AG04449 (cell line): ENCODE measurements at places on chromosomes 1 and 21.

GRCh38 chr1:109198745-109199144 lies 15.0 kb upstream of the SARS1 start:
- no peak for DNase-seq

DNA sequence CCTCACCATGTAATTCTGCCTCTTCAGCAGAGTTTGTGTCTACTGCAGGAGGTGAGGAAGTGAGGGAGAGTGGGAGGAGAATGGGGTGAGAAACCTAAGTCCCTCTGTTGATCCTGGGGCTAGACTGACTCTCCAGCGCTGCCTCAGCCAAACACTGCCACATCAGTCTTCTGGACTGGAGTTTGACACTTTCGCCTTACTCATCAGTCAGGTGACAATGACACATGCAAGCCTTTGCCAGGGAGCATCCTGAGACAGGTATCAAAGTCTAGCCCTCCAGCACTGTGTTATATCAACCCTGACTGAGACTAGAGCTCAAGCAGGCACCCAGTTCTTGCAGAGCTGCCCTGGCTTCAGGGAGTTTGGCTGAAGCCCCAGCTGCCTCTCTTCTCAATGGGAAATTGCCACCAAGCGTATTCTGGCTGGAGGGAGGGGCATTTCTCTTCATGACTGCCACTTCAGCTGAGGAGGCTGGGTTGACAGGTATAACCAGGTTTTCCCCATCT lies 33.3 kb upstream of the SUCO start:
- no peak for DNase-seq

DNA sequence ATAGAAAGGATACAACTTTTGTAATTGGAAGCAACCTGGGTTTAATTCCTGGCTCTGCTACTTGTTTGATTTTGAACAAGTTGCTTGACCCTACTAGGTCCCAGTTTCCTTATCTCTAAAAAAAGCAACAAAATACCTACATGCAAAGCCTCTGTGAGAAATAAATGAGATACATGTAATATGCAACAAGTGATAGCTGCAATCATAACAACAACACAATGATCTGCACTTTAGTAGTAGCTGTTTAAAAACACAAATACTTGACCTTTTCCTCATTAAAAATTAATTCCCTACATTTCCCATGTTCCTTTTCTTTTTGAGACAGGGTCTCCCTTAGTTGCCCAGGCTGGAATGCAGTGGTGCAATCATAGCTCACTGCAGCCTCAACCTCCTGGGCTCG lies 40.0 kb downstream of the FRRS1 start:
- DNase-seq, result no peak

DNA sequence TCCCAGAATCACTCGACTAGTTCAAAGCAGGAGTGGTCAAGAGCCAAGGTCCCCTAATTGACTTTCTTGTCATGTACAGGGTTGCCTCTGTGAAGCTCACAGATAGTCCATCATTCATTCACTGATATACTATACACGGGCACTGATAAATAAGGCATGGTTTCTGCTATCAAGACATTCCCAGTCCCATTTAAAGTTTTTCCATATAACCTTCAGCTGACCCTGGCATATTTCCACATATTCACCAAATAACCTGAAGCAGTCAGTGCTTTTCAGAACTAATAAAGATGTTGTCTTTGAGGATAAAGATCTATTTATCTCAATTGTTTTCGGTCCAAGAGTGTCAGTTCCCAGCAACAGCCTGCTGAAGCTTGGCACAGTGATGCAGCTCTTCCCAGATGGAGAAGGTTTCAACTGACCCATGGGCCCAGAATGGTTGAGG lies 173.4 kb downstream of the ZZZ3 start:
- no peak for DNase-seq

DNA sequence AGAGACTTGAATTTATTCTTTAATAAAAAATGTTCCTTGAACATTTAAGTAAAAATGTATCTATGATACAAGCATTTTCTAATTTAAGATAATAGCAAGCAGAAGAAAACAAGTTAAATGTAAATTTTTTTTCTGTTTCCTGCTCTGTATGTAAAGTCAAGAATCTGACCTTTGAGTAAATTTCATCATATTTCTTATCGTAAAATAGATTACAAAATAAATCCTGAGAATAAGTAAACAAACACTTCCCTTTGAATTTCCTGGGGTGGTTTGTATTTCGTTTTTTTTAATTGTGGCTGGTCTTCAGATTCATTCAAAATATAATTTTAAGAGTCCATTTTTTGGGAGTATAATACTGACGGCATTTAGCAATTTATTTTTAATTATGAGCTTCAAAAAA lies 77.6 kb downstream of the POU2F1 start:
- DNase-seq, result no peak

- DNase-seq, result no peak
These were observed 1.7 kb downstream of the AZIN2 start for GRCh38 chr1:33082575-33083108.

DNA sequence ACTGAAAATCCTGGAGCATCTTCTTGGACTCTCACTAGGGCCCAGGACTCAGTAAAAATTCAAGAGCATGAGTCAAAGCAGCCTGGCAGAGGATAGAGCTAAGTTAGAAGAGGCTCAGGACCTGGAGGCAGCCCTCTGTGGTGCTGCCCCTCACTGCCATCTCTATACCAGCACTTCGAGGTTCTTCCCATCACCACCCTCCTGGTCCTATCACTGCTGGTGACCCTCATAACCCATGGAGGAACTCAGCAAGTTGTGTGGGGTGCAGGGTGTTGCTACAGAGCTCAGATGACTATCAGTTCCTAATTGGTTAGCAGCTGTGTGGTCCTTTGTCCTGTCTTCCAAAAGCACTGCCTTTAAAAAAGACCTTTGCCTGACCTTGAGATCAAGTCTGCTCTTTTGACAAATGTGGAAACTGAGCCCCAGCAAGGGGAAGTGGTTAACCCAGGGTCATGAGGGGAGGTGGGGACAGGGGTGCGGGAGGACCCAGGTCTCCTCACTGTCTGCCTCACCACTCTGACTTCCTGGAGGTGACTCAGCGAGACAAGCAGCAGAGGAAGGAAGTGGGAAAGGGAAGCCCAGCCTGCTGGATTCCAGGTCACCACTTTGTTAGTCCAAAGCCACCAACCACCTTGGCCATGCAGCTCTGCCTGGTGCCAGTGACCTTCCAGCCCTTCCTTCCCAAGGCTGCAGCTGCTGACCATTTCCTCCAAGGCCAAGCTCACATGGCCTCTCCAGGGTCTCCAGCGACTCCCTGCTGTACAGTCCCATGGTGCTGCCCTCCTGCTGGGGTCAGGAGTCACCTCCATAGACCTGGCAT lies 199.4 kb upstream of the EDN2 start:
- DNase-seq, result no peak

GRCh38 chr1:198171667-198172540 lies 15.1 kb downstream of the NEK7 start:
- DNase-seq, result no peak

GRCh38 chr1:229848752-229849677 lies 218.0 kb upstream of the GALNT2 start:
- DNase-seq, result no peak

DNA sequence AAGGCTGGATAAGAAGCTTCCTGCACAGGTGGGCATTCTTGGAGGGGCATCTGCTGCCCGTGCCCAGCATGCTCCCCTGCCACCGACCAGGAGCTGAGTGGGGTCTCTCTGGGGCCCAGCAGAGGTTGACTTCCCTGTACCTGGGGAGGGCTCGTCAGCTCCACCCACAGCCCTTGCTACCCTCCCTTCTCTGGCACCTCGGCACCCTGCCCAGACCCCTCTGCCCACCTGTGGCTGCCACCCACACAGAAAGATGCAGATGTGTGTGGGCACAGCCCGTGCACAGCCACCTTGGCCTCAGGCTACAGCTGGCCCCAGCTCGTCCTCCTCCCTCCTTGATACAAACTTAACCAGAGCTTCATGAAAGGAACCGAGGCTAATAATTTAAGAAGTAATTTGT lies 241.2 kb upstream of the VAMP3 start:
- no peak for DNase-seq

GRCh38 chr1:65625528-65625927 lies 167.2 kb upstream of the PDE4B start:
- DNase-seq, result no peak

DNA sequence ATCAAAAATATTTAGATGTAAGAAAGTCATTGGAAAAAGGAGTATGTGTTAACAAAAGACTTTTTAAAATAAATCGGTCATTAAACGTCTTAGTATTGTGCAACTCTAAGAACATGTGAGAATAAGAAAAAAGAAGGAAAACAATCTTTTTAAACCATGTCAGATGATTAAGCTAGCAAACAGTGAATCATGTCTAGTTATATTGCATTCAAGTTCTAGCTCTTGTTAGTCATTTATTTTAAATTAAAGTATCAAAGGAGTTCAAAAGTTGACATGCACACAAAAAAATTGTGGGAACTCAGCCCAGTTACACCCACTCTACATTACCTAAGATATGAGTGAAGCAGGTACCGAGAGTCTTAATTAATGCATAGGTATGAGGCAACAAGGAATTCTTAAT lies 9.8 kb downstream of the FRRS1 start:
- DNase-seq, result no peak

DNA sequence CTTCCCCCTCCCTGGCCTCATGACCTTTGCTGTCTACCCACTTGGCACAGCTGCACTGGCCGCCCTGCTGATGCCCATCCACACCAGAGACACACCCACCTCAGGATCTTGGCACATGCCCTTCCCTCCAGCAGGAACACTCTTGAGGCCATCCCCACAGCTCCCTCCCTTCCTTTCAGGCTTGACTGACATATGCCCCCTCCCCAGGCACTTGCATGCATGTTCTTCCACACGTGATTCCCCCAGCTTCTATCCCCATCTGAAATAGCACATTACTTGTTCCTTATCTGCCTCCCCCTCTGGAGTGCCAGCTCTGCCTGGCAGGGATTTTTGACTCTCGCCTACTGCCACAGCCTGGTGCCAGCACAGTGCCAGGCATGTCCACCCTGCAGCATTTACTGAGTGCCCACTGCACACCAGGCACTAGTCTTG lies 98.5 kb upstream of the SLC25A33 start:
- DNase-seq, result no peak
